ENCODE measurements at places on chromosomes 13 and 19.

- DNase-seq: no peak
These were observed 49.3 kb downstream of the LIG4 start for GRCh38 chr13:108166078-108166477.

DNA sequence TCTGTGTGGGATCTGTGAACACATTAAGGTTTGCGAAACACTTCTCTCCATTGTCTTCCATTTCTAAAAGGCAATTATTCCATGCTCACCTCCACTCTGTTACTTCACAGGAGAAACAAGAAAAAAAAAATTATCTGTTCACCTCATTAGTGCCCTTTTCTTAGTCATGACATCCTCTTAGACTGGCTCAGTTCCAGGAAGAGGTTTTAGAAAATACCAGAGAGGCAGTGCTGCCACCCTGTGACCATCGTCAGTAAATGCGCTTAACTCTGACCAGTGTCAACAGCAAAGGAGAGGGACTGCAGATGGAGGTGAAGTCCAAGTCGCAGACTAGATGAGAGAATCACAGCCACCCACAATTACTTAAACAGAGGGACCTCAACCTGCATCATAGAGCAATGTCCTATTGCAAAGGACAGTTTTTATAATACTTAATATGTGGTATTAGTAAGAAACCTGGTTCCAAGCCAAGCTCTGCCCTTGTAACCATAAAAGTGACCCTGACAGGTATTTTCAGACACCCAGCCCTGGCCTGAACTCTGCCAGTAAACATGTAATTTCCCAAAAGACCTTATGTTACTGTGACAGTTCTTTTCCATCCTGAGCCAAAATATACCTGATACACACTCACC, 19.4 kb downstream of the CEACAM21 start:
- DNase-seq: peak; percentile 31

DNA sequence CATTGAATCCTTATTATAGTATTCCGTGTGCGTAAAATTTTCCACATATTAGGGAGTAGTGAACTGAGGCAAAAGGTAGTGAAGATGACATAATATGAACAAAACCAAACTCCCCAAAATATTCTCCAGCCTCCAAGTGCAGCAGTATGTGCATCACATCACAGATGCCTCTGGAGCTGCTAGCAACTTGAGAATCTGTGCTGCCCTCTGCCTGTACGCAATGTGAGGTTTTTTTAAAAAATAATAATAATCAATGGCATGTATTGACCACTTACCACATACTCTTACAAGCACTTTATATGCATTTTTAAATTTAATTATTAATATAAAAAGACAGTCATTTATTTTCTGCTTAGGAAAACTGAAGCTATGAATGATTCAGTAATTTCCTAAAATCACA, 583.0 kb upstream of the SPRY2 start:
- no peak for DNase-seq

- no peak for DNase-seq
These were observed 26.6 kb downstream of the SLAIN1 start for GRCh38 chr13:77724092-77724491.

DNA sequence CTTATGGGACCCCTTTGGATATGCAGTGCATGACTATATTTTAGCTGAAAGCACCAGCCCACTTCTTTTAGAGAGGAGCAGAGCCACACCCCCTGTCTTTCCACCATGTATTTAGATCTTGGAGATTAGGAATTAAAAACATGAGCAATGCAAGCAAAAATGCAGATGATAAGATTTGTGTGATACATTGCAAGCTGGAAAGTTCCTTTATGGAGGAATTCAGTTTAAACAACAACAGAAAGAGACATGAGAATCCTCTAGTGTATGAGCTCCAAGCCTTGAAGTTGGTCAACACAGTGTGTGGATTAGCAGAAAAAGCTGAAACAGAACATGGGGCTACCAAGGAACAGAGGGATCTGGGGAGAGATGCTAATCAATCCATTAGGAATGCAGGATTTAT, 529.8 kb upstream of the NBEA start:
- DNase-seq: no peak

GRCh38 chr19:15471639-15472101, 7.3 kb upstream of the RASAL3 start:
- DNase-seq: no peak

- no peak for DNase-seq
These were observed 18.4 kb upstream of the KPNA3 start for GRCh38 chr13:49810567-49811526.

DNA sequence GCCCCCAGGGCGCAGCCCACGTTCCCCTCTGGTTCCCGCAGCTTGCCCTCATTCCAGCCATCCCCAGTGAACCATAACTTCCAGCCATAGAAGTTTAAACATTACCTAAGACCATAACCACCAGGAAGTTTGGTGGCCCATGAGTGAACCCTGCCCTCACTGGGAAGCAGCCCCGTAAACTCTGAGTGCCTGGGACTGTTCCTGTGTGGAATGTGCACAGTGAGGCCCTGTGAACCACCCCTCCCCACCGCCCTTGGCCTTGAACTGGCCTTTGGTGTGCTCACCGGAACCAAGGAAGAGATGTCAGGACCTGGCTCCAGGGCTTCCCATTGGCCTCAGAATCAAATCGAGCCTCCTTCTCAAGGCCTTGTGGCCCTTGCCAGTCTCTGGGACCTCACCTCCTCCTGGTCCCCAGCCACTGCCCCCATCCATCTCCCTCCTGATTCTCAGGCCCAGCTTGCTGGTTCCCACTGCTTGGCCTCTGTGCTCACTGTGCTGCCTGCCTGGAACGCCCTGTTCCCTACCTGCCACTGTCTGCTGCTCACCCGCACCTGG, 46.5 kb downstream of the DNM2 start:
- DNase-seq: no peak

DNA sequence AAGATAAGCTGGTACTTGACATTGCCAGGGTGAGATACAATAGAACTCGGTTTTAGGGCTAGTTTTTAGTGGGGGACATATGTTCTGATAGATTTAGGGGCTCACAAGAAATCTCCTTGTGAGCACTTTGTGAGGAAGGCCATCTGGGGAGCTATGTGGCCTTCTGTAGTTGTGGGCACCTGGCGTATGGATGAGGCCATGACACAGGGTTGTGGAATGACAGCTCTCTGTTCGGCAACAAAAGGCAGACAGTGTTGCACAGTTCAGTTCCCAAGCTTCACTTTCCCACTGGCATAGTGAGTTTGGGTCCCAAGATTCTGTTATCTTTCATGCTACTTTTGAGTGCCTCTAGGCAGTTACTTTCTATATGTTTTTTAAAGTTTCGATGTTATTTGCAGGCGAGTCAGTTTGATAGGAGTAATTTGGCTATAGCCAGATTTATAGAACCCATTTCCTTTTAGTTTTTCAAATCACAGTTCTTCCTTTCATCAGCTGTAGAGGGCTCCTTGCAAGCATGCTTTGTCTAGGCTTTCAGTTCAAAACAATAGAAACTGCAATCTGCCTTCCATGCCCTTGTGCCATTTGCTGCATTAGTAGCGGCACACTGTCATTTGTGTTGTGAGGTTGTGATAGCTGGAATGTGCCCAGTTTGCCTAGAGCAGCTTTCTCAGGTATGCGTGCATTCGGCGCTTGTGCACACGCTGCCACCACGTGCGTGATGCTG, 70.6 kb upstream of the TEX29 start:
- DNase-seq: no peak

DNA sequence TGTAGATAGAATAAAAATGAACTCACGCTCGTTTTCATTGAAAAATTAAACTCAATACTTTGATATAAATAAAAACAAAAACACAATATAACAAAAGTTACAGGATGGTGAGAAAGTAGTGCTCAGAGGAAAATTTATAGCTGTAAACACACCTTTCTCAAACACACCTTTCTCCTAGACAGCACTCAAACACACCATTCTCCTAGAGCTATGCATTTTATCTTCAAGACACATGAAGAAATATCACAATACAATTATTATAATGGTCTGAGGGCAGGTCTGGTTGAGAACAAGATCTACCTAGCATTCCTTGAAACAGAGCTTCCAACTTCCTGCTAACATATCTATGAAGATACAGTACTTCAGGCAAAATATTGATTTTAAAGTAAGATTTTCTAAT, 183.4 kb upstream of the NBEA start:
- no peak for DNase-seq

DNA sequence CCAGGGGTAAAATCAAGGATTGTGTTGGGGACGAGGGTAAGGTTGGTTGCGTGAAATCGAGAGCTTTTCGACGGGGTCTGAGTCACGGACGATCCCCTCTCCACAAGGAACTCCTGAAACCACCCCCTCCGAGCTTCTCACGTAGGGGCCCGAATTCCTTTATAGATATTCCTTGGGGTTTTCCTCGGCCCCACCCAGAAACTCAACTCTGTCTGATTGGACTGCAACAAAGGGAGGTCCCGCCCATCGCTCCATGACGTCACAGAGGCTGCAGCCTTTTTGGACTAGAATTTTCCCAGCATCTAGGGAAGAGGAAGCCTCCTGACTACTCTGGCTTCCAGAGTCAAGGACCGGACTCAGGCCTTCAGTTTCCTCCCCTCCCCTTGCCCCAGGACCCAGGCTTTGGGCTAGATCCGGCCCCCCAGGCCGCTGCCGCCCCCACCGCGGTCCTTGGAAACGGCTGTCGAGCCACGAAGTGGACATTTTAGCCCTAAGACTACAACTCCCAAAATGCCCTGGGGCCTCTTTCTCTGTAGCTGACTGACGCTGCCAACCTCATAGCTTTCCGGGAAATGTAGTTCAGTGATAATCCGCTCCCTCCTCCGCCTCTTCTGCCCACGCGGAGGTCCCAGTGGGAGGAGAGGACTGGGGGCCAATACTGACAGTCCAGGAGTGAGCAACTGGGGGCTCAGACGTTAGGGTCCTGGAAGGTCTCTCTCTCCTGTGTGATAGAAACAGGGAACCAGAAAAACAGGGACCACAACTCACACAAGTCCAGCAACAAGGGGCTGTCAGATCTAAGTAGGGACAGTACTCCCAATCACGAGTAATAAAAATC, at the start of gene IZUMO1:
TSS of gene IZUMO1 (minus strand) at position 172 of the 838 bp plus-strand sequence. CDS start 1,050 bp downstream, outside the sequence.
- no peak for DNase-seq

DNA sequence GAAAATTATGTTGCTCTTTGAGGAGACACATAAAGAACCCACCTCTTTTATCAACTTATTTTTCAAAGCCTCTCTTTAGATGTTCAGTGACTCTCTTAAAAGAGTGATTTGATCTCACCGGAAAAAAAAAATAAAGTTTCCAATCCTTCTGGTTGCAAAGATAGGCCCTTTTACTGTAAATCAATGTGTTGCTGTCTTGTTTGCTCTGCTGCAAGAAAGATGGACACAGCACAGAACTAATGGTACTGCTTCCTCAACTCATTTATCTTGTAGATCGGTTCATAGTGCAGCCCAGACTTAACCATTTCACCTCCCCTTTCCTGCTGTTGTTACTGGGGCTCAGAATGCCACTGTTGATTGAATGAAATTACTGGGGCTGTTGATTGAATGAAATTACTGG, 388.9 kb upstream of the KLF12 start:
- no peak for DNase-seq

DNA sequence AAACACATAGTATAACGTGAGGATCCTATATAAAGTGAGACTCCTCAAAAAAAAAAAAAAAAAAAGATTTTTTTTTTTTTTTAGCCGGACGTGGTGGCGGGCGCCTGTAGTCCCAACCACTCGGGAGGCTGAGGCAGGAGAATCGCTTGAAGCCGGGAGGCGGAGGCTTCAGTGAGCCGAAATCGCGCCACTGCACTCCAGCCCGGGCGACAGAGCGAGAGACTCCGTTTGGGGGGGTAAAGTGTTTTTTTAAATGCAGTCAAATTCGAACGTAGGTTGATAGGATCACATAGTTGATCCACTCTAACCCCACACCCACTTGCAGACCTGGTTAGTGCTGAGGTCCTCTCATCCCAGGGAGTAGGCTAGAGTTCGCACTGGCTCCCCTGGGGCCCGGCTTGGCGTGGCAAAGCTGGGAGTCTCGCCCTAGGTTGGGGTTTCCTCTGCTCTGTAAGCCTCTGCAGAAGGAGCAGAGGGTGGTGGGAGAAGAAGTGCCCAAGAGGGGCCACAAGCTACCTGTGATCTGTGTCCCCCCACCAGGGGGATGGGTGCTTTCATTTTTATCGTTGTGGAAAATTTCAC, 6.5 kb downstream of the RNF225 start:
- no peak for DNase-seq

- no peak for DNase-seq
These were observed 40.1 kb downstream of the FAM216B start for GRCh38 chr13:42821437-42821836.

DNA sequence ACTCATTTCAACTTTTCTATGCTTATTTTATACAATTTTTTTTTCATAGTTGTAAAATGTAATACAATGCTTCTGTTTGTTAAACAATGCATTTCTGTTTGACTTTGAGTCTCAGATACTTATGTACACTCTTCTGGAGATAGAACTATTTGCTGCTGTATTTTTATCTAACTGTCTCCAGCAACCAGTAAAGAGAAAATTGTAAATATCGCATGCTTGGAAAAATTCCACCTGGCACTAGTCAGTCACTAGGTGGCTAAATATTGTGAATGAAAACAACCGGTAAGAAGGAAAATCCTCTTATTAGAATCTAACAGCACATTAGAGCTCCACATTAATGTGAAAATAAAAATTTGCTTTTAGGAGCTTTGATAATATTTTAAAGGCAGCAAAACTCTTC, 876.5 kb downstream of the PCDH9 start:
- no peak for DNase-seq

- DNase-seq: no peak
These were observed 780 bp upstream of the GTF2F2 start for GRCh38 chr13:45119469-45119990.

- DNase-seq: no peak
These were observed 101.6 kb downstream of the ENOX1 start for GRCh38 chr13:43684963-43685725.

GRCh38 chr13:40480012-40480914, 186.2 kb downstream of the FOXO1 start:
- no peak for DNase-seq

GRCh38 chr13:98746968-98747367, 5.5 kb downstream of the SLC15A1 start:
- no peak for DNase-seq

GRCh38 chr19:277581-278165, 13.5 kb downstream of the PLPP2 start:
- no peak for DNase-seq

- no peak for DNase-seq
These were observed 24.1 kb downstream of the ADGRL1 start for GRCh38 chr19:14181906-14182305.

- DNase-seq: no peak
These were observed 21.1 kb downstream of the KBTBD6 start for GRCh38 chr13:41111454-41111853.

GRCh38 chr19:35110974-35111373, 4.6 kb upstream of the FXYD3 start:
- DNase-seq: no peak

Measured in NCI-H510A (cell line).